ENCODE measurements at places on chromosomes 1 and 21.

DNA sequence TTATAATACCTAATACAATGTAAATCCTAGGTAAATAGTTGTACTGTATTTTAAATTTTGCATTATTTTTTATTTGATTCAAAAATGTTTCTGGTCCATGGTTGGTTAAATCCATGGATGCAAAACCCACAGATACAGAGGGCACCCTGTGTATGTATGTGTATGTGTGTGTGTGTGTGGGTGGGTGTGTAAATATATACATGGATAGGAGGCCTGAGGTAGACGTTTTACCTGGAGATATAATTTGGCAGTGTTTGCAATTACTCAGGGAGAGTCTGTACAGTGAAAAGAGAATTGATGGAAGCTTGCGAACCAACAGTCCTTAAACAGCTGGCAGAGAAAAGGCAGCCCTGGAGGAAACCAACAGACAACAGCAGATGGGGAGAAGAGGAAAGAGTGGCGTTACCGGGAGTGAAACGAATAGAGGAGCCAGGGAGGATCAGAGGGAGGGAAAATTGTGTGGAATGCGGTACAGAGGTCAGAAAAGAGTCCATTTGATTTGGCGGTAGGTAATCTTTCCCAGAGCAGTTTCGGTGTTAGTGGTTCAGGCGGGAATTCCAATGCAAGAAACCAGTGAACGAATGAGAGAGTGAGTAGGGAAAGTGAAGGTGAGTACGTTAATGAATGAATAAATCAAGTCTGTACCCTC lies 47.9 kb upstream of the NBL1 start:
- DNase-seq, result peak; percentile 16

DNA sequence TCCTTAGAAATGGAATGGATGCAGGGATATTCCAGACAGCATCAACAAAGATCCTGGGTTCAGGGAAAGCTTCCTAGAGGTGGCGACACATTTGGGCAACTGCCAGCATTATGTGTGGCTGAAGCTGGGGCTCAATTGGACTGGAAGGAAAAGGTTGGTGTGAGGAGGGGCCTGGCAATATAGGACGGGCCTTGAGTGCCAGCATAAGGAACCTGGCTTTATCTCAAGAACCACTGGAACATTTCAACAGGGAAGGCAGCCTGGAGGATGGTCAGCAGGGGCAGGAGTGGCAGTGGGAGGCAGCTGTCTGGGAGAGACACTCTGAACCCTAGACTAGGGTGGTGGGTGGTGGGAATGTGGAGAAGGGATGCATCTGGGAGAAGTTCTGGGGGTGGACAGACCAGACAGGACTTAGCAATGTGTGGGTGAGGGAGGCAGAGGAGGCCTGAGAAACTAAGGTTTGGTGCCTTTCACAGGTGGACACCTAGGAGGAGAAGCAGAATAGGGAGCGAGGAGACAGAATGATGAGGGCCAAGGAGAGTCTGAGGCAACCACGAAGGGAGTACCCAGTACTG lies 3.5 kb downstream of the SH3BGRL3 start:
- no peak for DNase-seq

- no peak for DNase-seq
Observed at GRCh38 chr1:3746389-3746829, 5.8 kb upstream of the CCDC27 start.

DNA sequence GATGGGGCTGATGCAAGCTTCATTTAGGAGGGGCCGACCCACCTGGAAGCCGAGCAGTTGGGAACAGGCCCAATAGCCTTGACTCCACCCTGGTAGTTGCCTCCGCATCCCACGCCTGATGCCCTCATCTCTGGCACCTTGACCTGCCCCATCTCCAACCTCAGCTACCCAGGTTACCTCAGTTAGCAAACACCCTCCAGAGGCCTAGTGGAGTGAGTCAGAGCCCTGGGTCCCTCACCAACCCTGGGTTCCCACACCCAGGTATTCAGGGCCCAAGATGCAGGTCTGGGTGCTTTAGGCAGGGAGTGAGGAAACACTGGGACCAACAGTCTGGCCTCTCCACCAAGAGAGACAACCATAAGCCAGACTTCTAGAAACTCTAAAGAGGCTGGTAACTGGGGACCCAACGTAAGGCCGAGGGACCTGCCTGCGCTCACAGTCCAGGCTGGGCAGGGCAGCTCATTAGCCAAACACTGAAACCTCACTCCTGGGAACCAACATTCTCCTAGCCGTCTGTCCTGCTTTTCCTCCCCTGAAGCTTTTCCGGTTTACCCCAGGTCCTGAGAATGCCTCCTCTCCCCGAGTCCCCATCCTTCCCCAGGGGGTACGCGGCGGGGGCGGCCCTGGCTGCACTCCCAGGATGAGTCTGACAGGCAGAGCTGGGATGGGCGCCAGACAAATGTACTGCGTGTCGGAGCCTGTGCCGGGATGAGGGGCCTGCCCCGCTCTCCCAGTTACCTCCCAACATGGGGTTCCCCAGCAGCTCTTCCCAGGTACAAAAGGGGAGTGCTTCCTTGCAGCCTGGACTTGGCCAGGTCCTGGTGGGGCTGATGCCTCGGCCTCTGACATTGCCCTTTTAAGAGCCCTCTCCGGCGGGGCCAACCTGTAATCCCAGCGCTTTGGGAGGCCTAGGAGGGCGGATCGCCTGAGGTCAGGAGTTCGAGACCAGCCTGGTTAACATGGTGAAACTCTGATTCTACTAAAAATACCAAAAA lies 8.9 kb upstream of the CELSR2 start:
- DNase-seq, result peak; percentile 47

- DNase-seq, result peak; percentile 7
Observed at GRCh38 chr1:161836018-161836417, 69.9 kb downstream of the ATF6 start.

GRCh38 chr1:47918257-47918867 lies 78.8 kb downstream of the TRABD2B start:
- peak; percentile 51 for DNase-seq

DNA sequence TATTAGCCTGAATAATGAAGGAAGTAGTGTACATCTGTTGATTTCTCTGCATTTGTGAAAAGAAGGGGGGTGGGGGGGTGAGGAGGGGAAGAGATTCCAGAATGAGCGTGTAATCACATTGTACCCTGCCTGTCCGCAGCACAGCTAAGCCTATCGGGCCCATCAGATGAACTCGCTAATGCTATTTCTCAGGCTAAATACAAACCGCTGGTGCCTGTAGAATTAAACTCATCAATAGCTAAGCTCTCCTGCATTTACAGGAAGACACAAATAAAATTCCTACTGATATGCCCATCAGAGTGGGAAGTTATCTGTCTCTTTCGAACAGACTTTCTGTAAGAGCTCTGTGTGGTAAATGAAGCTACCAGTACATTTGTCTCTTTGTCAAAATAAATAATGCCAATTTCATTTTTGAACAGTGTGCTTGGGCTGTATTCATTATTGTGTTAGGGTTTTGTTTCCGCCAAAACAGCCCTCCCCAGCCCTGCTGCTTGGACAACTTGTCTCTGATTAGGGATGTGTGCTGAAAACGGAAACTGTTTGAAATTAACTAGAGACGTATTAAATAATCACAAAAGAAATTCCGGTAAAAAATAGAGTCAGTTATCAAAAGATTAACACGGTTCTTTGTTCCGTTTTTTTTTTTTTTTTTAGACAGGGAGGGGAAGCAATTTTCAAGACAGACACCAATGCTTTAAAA lies 305.4 kb downstream of the TTLL7 start:
- peak; percentile 14 for DNase-seq

GRCh38 chr1:17056551-17056950 lies 2.7 kb upstream of the SDHB start:
- no peak for DNase-seq

- no peak for DNase-seq
Observed at GRCh38 chr1:75053207-75053606, 81.0 kb upstream of the LHX8 start.

Measured in hematopoietic multipotent progenitor cell treated with erythropoietin and hydrocortisone succinate and interleukin-3 and kit ligand, for 4 days (in vitro differentiated cells).